NCI-H187 (cell line): ENCODE measurements at places on chromosomes 12 and 14.
A peak's percentile ranks its signal among the peaks of the same experiment; 100 is the strongest.

GRCh38 chr12:2231956-2232355, 179.2 kb downstream of the CACNA1C start:
- DNase-seq = no peak

- DNase-seq = no peak
Observed at GRCh38 chr12:75825686-75826085, 205.9 kb downstream of the PHLDA1 start.

DNA sequence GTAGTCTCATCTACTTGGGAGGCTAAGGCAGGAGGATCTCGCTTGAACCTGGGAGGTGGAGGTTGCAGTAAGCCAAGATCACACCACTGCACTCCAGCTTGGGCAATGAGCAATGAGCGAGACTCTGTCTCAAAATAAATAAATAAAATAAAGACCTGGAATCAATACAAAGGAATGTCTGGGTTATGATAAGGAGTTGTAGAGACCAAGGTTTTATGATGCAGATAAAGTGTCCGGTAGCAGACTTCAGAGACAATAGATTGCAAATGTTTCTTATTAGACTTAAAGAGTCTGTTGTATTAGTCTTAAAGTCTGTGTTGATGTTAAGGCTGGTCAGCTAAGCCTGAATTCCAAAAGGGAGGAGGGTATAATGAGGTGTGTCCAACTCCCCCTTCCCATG, 35.2 kb upstream of the RNASE1 start:
- no peak for DNase-seq

- DNase-seq = no peak
Observed at GRCh38 chr14:20720741-20721140, 24.9 kb upstream of the EDDM3A start.

DNA sequence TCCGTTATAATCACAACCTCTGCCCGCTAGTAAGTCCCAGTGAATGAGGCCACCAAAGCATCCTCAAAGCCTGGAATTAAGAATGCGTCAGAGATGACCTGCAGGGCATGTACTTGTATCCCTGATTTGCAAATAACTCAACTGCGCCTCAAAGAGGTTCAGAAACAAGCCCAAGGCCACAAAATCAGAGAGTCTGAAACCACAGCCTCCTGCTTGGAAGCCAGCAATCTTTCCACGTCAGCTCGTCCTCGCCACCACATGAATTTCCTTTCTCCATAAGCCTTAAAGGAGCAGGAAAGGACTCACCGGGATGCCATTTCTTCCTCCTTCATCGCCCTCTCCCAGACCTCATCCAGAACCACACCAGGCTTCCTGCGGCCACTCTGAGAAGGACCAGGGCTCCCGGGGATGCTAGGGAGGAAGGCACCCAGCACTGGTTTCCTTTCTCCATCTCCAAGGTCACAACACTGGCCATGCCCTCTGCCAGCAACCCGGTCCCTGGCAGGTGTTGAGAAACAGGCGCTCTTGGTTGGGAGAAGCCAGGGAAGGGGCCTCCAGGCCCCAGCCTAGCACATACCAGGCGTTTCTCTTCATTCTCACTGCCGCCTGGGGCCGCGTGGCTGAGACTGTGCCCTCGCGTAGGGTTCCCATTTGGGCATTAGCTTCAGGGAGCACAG, 191.2 kb upstream of the DIO3 start:
- no peak for DNase-seq

DNA sequence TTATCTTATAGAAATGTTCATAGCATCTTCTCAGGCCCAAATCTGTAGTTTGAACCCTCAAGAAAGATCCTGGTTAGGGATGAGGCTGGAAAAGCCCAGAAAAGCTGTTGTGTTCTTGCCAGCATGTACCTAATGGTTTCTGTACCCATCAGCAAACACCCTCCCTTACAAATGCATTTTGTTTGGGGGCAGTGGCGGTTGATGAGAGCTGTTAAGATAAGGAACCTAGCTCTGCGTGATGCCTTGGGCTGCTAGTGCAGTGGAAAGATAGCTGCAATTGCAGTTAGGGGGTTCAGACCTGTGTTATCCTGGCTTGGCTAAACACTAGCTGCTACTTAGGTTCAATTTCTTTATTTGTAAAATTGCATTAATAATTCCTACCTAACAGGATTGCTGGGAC, 3.6 kb downstream of the TPH2 start:
- no peak for DNase-seq

DNA sequence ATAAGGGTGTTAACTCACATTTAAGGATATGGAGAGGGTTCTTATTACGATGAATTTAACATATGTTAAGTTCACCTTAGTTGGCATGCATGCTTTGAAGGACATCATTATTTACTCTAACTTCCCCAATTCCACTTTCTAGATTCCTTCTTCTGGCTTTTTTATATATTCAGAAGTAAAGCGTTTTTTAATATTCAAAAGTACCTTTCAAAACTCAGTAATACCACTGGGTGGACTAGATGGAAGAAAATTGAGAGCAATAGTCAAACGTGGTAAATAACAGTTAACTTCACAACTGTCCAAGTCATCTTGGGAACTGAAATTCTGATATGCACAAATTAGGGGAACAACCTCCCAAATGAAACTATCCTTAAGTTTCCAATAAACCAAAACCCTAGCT, 9.1 kb downstream of the SINHCAF start:
- DNase-seq = no peak

- DNase-seq = no peak
Observed at GRCh38 chr12:101946233-101946611, 68.8 kb downstream of the DRAM1 start.

DNA sequence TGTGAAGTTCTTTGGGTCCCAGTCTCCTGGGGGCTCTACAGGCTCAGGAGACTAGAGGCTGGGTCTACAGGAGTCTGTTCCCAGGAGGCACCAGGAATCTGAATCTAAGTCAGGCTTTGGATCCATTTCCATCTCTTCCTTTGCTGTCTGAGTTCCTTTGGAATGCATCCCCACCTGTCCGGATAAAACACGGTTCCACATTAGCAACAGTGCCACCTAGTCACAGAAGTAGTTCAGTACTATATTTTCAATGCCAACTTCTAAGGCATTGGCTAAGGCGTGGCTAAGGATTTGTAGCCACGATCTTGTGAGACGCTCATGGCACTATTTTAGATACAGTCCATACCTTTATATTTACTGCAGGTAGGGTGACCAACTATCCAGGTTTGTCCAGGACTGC, 15.1 kb downstream of the ZC2HC1C start:
- no peak for DNase-seq

DNA sequence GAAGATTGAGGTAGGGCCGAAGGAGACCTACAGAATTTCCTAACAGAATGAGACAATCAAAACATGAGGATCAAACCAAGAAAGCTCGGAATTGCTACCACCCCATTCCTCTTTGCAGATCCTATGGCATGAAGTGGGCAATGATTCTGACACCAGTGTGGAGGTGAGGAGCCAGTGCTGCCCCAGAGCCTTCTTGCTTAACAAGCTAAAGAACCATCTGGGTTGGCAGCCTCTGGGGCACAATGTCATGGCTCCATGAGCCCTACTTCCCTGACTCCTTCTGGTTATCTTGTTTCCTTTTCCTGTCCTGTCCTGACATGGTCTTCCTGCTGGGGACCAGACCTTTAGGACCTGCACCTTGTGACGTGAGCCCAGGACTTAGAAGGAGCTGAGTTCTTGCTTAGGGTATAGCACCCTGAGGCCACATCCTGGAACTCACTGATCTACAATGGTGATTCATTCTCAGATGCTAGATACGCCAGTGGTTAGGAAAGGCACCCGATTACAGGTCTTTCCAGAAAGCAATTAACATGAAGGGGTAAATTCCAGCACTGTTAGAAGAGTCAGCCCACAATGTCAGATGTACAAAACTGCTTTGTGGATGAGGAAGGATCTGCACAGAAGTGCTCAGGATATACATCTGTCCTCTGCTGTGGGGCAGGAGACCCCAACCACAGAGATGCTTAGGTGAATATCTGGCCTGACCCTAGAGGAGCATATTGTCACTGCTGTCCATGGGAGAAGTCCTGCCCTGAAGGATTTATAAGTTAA, 324.2 kb downstream of the ZFP36L1 start:
- DNase-seq = no peak

DNA sequence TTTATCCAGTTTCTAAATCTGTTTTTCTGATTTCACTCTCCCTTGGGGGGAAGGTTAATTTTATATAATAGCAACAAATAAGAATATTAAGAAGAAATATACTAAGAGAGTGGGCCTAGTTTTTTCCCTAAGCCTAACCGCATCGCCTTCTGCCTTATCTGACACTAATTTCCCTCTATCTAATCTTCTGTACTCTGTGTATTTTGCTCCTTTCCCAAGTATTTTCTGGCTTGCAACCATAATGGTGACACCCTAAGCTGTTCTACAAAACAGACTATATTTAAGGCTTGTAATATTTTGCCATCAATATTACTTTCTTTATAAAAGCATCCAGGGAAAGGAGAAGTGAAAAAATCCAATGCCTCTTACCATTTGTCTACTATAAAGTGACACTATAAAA, 1168.8 kb downstream of the GALC start:
- DNase-seq = no peak

- DNase-seq = no peak
Observed at GRCh38 chr14:32662211-32662610, 276.5 kb upstream of the NPAS3 start.

- no peak for DNase-seq
Observed at GRCh38 chr12:103105971-103106597, 148.6 kb downstream of the ASCL1 start.

GRCh38 chr14:66638689-66639088, 130.7 kb downstream of the GPHN start:
- no peak for DNase-seq

GRCh38 chr12:55861871-55862270, 19.1 kb upstream of the MMP19 start:
- DNase-seq = no peak

GRCh38 chr12:321606-322326, 59.1 kb upstream of the SLC6A13 start:
- DNase-seq = no peak

- no peak for DNase-seq
Observed at GRCh38 chr14:52792097-52792415, 649 bp upstream of the GNPNAT1 start.

DNA sequence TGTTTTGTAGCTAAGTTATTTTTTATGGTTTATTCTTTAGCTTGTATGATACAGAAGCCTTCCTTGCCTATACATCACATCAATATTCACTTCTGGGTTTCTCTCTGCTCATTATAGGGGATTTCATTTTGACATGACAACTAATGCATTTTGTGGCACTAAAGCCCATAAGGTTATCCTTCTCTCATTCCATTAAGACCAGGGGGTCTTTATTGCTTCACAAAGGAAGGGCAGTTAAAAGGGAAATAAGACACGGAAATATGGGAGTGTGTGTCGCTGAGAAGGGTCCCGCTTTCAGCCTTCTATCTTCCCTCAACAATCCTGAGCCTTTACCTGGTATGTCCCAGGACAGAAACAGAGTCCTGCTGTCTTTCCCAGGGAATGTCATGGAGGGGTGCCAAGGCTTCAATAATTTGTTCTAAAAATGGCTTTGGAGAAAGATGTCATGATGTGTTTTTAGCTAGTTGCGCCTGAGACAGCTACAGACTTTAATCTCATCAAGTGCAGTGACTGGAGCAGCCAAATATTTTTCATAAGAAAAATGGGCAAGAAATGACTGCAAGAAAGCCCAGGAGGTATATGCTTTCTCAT, 1145.4 kb upstream of the TMEM132C start:
- DNase-seq = no peak

- peak; percentile 41 for DNase-seq
Observed at GRCh38 chr12:31368666-31369361, 42.9 kb upstream of the SINHCAF start.
